Stomach (tissue), 19 donors: ENCODE measurements at places on chromosomes 16 and 17. TPM values are rescaled to one million over a fixed set of nuclear protein-coding genes. Genes with fewer than 3 reads are reported as not detected.

GRCh38 chr17:39238311-39238972, 12.7 kb upstream of the STAC2 start:
- no peak overlapping the region for H3K4me3 ChIP-seq
- H3K4me1 ChIP-seq, result peaks cover 11% of the 10 kb centered on the region
- peak; percentile 66 for DNase-seq
- peaks cover 5% of the 10 kb centered on the region for H3K27me3 ChIP-seq
- H3K27ac ChIP-seq, result no peak overlapping the region
- no peaks in the 10 kb centered on the region for H3K36me3 ChIP-seq

DNA sequence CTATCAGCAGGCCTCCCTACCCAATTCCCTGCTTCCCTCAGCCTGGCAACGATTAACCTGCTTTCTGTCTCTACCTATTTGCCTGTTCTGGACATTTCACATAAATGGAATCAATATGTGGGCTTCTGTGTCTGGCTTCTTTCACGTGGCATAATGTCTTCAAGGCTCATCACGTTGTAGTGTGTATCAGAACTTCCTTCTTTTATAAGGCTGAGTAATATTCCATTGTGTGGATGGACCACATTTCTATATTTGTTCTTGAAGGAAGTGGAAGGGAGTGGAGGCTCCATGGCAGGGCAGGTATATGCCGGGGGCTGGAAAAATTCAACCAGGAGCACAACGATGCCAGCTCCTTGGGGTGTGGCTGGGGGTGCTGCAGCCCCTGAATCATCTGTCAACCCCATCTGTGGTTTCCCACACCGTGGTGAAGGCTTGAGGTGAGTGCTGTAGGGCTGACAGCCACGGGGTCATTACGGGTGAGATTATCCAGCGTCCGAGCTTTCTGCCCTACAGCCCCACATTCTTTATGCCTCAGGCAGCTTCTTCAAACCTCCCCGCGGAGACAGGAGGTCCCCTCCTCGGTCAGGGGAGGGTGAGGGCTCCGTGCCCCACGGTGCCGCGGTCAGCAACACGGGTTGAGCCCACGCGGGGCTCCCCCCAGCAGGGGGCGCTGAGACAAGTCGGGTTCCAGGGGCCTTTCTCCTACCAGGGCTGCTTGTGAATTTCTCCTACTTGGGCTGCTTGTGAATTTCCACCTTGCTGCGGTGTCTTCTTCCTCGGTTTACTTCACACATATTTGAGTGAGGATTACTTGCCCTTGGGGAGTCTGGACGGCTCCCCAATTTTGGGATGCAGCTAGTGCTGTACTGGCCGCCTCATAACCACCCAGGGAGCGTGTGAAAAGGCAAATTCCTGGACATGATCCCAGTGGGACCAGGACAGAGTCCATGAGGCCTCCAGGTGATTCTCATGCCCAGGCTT, 18.3 kb upstream of the WFIKKN2 start:
- H3K27me3 ChIP-seq, result peaks cover 13% of the 10 kb centered on the region
- peaks cover 6% of the 10 kb centered on the region for H3K4me1 ChIP-seq
- H3K4me3 ChIP-seq, result no peak overlapping the region
- DNase-seq, result peak; percentile 62
- no peak overlapping the region for H3K27ac ChIP-seq

GRCh38 chr17:30238003-30238344, 2.5 kb upstream of the SLC6A4 start:
- no peaks in the 10 kb centered on the region for H3K36me3 ChIP-seq
- peaks cover 46% of the 10 kb centered on the region for H3K4me1 ChIP-seq
- peaks cover 5% of the 10 kb centered on the region for H3K27me3 ChIP-seq
- H3K27ac ChIP-seq, result no peak overlapping the region
- DNase-seq, result no peak
- H3K4me3 ChIP-seq, result no peak overlapping the region

DNA sequence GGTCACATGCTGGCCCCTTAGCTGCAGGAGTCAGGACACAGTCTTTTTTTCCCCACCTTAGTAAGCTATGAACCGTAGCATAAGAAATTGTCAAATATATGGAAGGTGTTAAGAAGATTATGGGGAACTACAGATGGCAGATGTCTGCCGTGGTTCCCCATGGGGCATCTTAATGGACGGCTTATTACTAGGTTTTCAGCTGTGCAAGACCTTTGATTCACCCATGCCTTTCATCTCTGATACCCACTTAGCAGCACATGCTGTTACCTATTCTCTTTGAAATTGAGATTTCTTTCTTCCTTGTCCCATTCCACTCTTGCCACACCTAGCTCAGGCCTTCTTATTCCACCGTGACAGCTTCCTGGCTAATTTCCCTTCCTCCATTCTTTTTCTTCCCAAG, 70.7 kb downstream of the RPTOR start:
- H3K4me1 ChIP-seq, result no peaks in the 10 kb centered on the region
- no peak for DNase-seq
- H3K36me3 ChIP-seq, result no peaks in the 10 kb centered on the region

DNA sequence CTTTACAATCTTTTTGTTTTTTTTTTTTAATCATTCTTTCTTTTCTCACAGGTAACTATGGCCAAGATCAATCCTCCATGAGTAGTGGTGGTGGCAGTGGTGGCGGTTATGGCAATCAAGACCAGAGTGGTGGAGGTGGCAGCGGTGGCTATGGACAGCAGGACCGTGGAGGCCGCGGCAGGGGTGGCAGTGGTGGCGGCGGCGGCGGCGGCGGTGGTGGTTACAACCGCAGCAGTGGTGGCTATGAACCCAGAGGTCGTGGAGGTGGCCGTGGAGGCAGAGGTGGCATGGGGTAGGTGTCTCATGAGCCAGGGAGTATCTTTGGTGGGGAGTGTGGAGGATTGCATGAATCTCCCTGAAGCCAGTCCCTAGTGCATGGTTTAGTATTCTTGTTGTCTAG, 4.9 kb downstream of the FUS start:
- no peak overlapping the region for H3K4me3 ChIP-seq
- DNase-seq, result no peak
- peaks cover 76% of the 10 kb centered on the region for H3K36me3 ChIP-seq
- H3K27me3 ChIP-seq, result no peaks in the 10 kb centered on the region
- H3K27ac ChIP-seq, result no peak overlapping the region
- peaks cover 23% of the 10 kb centered on the region for H3K4me1 ChIP-seq

GRCh38 chr17:68197997-68198930, 49.6 kb upstream of the AMZ2 start:
- peaks cover 17% of the 10 kb centered on the region for H3K27me3 ChIP-seq
- H3K36me3 ChIP-seq, result no peaks in the 10 kb centered on the region
- H3K27ac ChIP-seq, result no peak overlapping the region

- no peaks in the 10 kb centered on the region for H3K36me3 ChIP-seq
- DNase-seq, result no peak
- H3K27ac ChIP-seq, result no peak overlapping the region
- peaks cover 5% of the 10 kb centered on the region for H3K4me1 ChIP-seq
- no peak overlapping the region for H3K4me3 ChIP-seq
Measured at GRCh38 chr16:31440516-31441184, 1.9 kb downstream of the ZNF843 start.

DNA sequence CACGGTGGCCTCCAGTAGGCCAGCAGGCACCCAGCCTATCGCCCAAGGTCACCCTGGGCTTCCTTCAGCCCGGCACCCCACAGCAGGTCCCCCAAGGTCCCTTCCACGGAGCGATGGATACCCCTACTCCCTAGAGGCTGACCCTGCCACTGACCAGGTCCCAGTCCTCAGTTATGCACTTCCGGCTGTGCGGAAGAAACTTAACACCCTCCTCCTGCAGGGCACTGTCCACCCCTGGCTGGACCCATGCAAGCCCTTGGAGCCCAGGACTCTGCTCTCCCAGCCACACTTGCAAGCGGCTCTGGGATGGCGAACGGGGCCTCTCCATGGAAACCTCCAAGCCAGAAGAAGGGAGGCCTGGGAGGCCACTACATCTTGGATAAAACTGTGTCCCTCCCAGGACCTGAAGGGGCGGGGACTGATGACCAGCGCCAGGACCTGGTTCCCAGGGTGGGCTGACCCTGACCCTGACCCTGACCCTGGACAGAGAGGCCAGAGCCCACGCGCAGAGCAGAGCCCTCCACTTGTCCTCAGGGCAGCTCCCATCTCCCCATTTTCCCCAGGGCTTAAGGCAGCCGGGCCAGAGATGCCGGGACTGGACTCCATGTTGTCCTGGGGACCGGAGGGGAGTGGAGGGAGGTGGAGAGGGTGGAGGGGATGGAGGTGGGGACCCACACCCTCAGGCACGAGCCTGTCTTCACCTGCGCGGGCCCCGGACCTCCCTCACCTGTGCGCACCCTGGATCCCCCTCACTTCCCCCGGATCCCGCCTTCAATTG, 734 bp downstream of the CEP131 start:
- peaks cover 26% of the 10 kb centered on the region for H3K4me1 ChIP-seq
- H3K4me3 ChIP-seq, result peak overlapping the region; percentile 83
- no peak overlapping the region for H3K27ac ChIP-seq
- peaks cover 18% of the 10 kb centered on the region for H3K36me3 ChIP-seq

- H3K4me1 ChIP-seq, result peaks cover 4% of the 10 kb centered on the region
- H3K27me3 ChIP-seq, result no peaks in the 10 kb centered on the region
- no peak overlapping the region for H3K4me3 ChIP-seq
- H3K36me3 ChIP-seq, result no peaks in the 10 kb centered on the region
Measured at GRCh38 chr16:10584981-10585438, 4.6 kb upstream of the EMP2 start.

DNA sequence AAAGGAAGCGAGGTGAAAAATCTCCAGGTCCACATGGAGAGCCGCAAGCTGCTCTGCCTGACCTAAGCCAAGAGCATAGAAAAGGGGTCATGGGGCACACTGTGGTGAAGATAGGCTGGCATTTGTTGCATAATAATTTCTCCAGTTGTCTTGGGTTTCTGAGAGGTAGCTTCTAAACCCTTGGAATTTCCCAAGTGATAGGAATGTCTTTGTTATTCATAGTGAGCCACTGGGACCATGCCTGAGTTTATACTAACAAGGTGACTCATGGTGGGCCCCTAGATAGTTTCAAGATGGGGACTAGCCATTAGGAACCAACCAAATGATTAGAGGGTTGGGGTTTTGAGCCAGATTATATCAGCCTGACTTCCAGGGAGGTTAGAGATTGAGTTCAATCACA, 25.6 kb downstream of the SOST start:
- H3K27me3 ChIP-seq, result no peaks in the 10 kb centered on the region
- no peak overlapping the region for H3K27ac ChIP-seq
- no peak for DNase-seq
- H3K36me3 ChIP-seq, result no peaks in the 10 kb centered on the region

GRCh38 chr16:77323695-77324094, 111.1 kb downstream of the ADAMTS18 start:
- no peak overlapping the region for H3K27ac ChIP-seq
- H3K4me1 ChIP-seq, result no peaks in the 10 kb centered on the region
- H3K4me3 ChIP-seq, result no peak overlapping the region
- H3K36me3 ChIP-seq, result no peaks in the 10 kb centered on the region
- no peak for DNase-seq

- peaks cover under 1% of the 10 kb centered on the region for H3K36me3 ChIP-seq
- peak overlapping the region; percentile 78 for H3K27ac ChIP-seq
- no peak overlapping the region for H3K4me3 ChIP-seq
- H3K4me1 ChIP-seq, result peaks cover 66% of the 10 kb centered on the region
Measured at GRCh38 chr17:17960500-17961030, 11.6 kb downstream of the TOM1L2 start.

GRCh38 chr17:57166803-57167202, 81.8 kb downstream of the AKAP1 start:
- DNase-seq, result no peak
- H3K4me3 ChIP-seq, result no peak overlapping the region
- no peaks in the 10 kb centered on the region for H3K4me1 ChIP-seq
- H3K36me3 ChIP-seq, result no peaks in the 10 kb centered on the region
- no peak overlapping the region for H3K27ac ChIP-seq
- H3K27me3 ChIP-seq, result no peaks in the 10 kb centered on the region

- no peaks in the 10 kb centered on the region for H3K27me3 ChIP-seq
- H3K4me1 ChIP-seq, result peaks cover 20% of the 10 kb centered on the region
- DNase-seq, result no peak
- H3K27ac ChIP-seq, result peak overlapping the region; percentile 26
- H3K4me3 ChIP-seq, result no peak overlapping the region
Measured at GRCh38 chr16:68247400-68247799, 2.2 kb downstream of the PLA2G15 start.

- peak overlapping the region; percentile 17 for H3K27ac ChIP-seq
- no peak overlapping the region for H3K4me3 ChIP-seq
- peaks cover 15% of the 10 kb centered on the region for H3K4me1 ChIP-seq
Measured at GRCh38 chr17:44204441-44204882, 4.8 kb upstream of the ATXN7L3 start.

DNA sequence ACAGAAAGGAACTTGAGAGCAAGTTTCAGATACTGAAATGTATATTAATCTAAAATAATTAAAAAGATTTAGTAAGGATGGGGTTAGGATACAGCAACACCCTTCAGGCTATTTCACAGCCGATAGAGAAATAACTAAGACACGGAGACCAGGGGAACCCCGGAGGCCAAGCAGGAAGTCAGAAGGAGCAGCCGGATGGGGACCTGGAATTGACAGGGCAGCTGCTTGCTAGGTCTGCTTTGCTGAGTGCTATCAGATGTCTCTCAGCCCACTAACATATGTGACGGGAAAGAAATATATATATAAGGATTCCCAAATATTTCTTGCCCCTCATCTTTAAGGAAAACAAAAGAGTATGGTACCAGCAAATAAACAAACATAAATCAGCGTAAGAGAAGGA, 154.1 kb upstream of the CDH5 start:
- no peak overlapping the region for H3K4me3 ChIP-seq
- H3K27ac ChIP-seq, result no peak overlapping the region
- no peaks in the 10 kb centered on the region for H3K4me1 ChIP-seq

GRCh38 chr16:29911676-29912010, 11.4 kb downstream of the ASPHD1 start:
- no peaks in the 10 kb centered on the region for H3K27me3 ChIP-seq
- no peak for DNase-seq
- no peak overlapping the region for H3K4me3 ChIP-seq
- no peak overlapping the region for H3K27ac ChIP-seq

TAC4 gene
- total RNA-seq, result not detected

GRAP gene
- total RNA-seq, result 0.87 TPM

CDC6 gene
- total RNA-seq, result 9.8 TPM

KRTAP2-1 gene
- total RNA-seq, result not detected

SPATA32 gene
- total RNA-seq, result not detected
